ENCODE measurements at places on chromosomes 1 and 21. TPM values are rescaled to one million over a fixed set of nuclear protein-coding genes. Genes with fewer than 3 reads are reported as not detected.

The MYBPH gene
- total RNA-seq: not detected

The TAS1R1 gene
- total RNA-seq: not detected

The NTNG1 gene
- total RNA-seq: 8.1 TPM

GRCh38 chr21:29817450-29817849, 122.3 kb downstream of the GRIK1 start:
- no peak overlapping the region for H3K27ac ChIP-seq
- no peak for DNase-seq
- no peaks in the 10 kb centered on the region for H3K27me3 ChIP-seq
- H3K36me3 ChIP-seq: no peaks in the 10 kb centered on the region
- H3K4me3 ChIP-seq: no peak overlapping the region

GRCh38 chr1:234975122-234975940, 153.3 kb downstream of the TOMM20 start:
- H3K27me3 ChIP-seq: no peaks in the 10 kb centered on the region
- peak; percentile 100 for DNase-seq
- H3K36me3 ChIP-seq: no peaks in the 10 kb centered on the region
- H3K4me1 ChIP-seq: peaks cover 59% of the 10 kb centered on the region
- H3K4me3 ChIP-seq: no peak overlapping the region

DNA sequence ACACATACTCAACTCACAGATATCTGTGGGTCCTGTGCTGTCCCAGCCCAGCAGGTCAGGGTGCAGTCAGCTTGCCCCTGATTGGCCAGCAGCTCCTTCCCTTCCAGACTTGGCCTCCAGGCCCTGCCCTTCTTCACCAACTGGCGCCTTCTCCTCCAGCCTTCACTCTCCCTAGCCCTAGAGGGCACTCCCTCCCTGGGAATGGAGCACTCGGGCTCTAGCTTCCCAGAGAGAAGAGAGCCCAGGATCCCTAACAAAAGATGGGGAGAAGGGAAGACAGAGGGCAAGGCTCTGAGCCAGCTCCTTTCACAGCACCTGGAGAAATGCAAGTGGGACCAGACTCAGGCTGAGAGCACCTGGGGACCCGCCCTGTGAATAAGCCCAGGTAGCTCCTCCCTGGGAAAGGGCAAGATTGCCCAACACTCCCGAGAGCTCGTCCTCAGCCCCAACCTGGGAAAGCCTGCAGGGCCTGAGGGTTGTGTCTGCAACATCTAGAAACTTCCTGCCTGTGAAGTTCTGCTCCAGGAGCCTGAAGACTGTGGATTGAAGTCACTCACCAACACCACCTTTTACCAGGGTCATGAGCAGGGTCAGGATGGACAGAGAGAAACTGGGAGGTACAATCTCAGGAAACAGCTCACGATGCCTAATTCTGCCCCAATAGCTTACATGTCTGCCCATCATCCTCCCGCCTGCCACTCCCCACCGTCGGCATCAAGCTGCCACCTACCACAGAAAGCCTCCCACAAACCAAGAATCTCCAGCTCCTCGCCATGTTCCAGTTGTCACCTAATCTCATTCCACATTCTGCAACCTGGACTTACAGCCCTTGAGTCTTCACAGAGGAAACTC, at the start of gene PGLYRP4:
TSS of gene PGLYRP4 (minus strand) at position 331 of the 852 bp plus-strand sequence. CDS start 909 bp downstream, outside the sequence.
- H3K36me3 ChIP-seq: no peaks in the 10 kb centered on the region
- no peak within 1 kb of the TSS for H3K27ac ChIP-seq
- no peak for DNase-seq
- peaks cover 7% of the 10 kb centered on the region for H3K27me3 ChIP-seq
- H3K4me3 ChIP-seq: no peak within 1 kb of the TSS

DNA sequence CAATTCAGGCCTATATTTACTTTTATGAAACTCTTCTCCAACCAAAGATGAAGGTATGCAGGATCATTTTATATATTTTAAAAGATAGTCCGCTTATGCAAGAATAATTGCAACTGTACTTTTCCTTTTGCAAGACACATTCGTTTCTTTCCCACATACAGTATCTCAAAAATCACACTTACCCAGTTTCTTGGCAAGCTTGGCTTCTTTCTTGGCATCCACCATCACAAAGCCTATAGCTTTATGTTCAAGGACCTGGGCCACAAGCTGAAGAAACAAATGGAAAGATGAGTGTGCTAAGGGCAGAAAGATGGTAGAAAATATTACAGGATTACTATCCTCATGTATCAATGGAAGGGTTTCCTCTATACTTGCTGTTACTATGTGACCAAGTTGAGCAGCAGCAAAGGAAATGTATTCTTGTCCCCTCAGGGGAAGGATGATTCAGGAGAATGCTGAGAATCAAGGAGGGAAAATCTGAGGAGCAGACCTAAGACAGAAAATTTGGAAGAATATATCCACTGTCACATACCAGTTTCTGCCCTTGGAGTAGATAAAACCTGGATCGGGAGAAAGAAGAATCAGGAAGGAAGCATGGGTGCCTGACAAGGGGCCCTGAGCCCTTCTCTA, 23.8 kb downstream of the CASQ2 start:
- H3K4me1 ChIP-seq: peaks cover 6% of the 10 kb centered on the region
- no peaks in the 10 kb centered on the region for H3K36me3 ChIP-seq
- H3K27me3 ChIP-seq: peaks cover 2% of the 10 kb centered on the region
- no peak for DNase-seq
- H3K27ac ChIP-seq: no peak overlapping the region

DNA sequence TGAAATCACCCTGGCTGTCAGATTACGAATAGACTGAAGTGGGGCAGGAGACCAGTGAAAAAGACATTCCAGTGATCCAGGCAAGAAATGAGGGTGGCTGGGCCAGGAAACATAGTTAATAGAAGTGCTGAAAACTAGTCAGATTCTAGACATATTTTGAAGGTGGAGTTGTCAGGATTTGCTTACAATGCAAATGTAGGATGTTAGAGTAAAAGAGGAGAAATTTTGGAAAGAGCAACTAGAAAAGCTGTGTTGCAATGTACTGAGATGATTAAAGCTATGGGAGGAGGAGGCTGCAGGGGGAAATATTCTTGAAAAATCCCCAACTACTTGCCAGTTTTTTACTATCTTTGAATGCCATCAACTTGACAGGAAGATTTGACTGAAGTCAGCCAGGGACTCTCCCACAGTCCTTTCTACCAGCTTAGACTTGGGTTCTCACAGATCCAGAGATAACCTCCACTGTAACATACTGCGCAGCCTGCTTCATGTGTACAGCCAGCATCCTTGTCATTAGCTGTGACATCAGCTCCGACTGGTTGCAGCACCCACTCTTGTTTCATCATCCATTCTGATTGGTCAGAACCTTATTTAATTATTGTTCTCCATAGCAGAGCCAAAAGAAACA, 109.7 kb downstream of the TSEN15 start:
- DNase-seq: peak; percentile 39
- no peaks in the 10 kb centered on the region for H3K27me3 ChIP-seq
- H3K36me3 ChIP-seq: no peaks in the 10 kb centered on the region
- H3K4me1 ChIP-seq: no peaks in the 10 kb centered on the region
- no peak overlapping the region for H3K4me3 ChIP-seq
- no peak overlapping the region for H3K27ac ChIP-seq

DNA sequence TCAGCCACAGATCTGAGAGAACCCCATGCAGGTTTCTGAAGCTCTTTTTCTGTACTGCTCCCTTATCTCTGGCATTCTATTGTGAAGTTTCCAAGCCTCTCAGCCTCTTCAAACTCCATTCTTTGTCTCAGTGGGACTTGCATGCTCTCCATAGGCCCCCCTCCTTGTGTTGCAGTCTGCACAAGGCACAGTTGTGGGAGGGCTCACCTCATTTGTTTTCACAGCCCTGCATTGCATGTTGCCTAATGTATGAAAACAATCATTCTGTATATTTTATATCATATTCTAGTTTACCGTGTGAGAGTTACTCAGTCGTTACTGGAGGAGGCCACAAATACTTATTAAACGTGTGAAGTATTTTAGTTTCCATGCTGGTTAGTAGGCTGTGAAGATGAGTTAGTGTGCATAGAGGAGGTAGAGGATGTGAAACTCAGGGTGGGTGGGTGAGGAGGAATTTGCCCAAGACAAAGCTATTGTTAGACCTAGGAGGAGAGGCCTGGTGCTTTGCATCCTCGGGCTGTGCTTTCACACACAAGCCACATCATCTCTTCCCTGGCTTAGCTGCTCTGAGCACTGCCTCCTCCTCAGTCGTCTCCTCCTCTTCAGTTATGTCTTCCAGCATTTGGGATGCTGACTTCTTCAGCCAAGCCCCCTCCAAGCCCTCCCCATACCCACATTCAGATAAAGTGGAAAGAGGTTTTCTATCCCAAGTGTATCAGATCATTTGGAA, 7.8 kb upstream of the CHI3L2 start:
- H3K4me3 ChIP-seq: no peak overlapping the region
- H3K36me3 ChIP-seq: no peaks in the 10 kb centered on the region
- H3K27me3 ChIP-seq: peaks cover 3% of the 10 kb centered on the region
- peaks cover 11% of the 10 kb centered on the region for H3K4me1 ChIP-seq

GRCh38 chr21:28522014-28522799, 470.5 kb downstream of the LTN1 start:
- H3K4me3 ChIP-seq: no peak overlapping the region
- DNase-seq: no peak
- no peaks in the 10 kb centered on the region for H3K36me3 ChIP-seq
- H3K27ac ChIP-seq: no peak overlapping the region

Data from astrocyte (in vitro differentiated cells and primary cell).